ENCODE measurements at places on chromosomes 2 and 18. TPM values are rescaled to one million over a fixed set of nuclear protein-coding genes. Genes with fewer than 3 reads are reported as not detected.

PLGLB1 gene
- 7.4 TPM for total RNA-seq

CCDC150 gene
- 9.2 TPM for total RNA-seq

FSHR gene
- total RNA-seq: 0.46 TPM

CCL20 gene
- not detected for total RNA-seq

UCN gene
- 0.92 TPM for total RNA-seq

LRRTM1 gene
- 18.7 TPM for total RNA-seq

ZAP70 gene
- total RNA-seq: 1.4 TPM

LONRF2 gene
- total RNA-seq: 90.7 TPM

ID2 gene
- total RNA-seq: 180 TPM

NGEF gene
- total RNA-seq: 65.0 TPM

TPO gene
- total RNA-seq: 0.23 TPM

ARHGEF33 gene
- 6.0 TPM for total RNA-seq

SKOR2 gene
- 0.23 TPM for total RNA-seq

CDH2 gene
- total RNA-seq: 216 TPM

ING5 gene
- total RNA-seq: 36.0 TPM

HOXD12 gene
- not detected for total RNA-seq

IL36B gene
- total RNA-seq: not detected

UGT1A8 gene
- not detected for total RNA-seq

PPIG gene
- total RNA-seq: 66.4 TPM

HOXD9 gene
- not detected for total RNA-seq

CXCR2 gene
- total RNA-seq: 0.23 TPM

TM4SF20 gene
- total RNA-seq: not detected

SEMA4C gene
- total RNA-seq: 33.9 TPM

MTCL1 gene
- 18.5 TPM for total RNA-seq

TEKT4 gene
- total RNA-seq: 2.5 TPM

WNT6 gene
- 0.23 TPM for total RNA-seq

REG1B gene
- not detected for total RNA-seq

TCF7L1 gene
- total RNA-seq: 2.3 TPM

PRSS56 gene
- total RNA-seq: 1.6 TPM

KYNU gene
- 0.23 TPM for total RNA-seq

ZSWIM2 gene
- 0.23 TPM for total RNA-seq

FLACC1 gene
- total RNA-seq: 3.7 TPM

BOLL gene
- 1.4 TPM for total RNA-seq

SLC9A4 gene
- total RNA-seq: 0.69 TPM

HJURP gene
- total RNA-seq: 4.4 TPM

CXCR1 gene
- not detected for total RNA-seq

FEZ2 gene
- 57.0 TPM for total RNA-seq

SP140 gene
- 2.1 TPM for total RNA-seq

NIFK gene
- 40.8 TPM for total RNA-seq

NMUR1 gene
- 1.2 TPM for total RNA-seq

TMEM163 gene
- total RNA-seq: 41.3 TPM

SDC1 gene
- total RNA-seq: 17.1 TPM

C2orf15 gene
- 17.5 TPM for total RNA-seq

RAD51AP2 gene
- total RNA-seq: 1.2 TPM

TEX44 gene
- not detected for total RNA-seq

KLHL41 gene
- total RNA-seq: 3.9 TPM

SPHKAP gene
- total RNA-seq: 60.7 TPM

POTEJ gene
- 0.46 TPM for total RNA-seq

TP53I3 gene
- total RNA-seq: 30.0 TPM

UNC80 gene
- 26.5 TPM for total RNA-seq

STARD6 gene
- not detected for total RNA-seq

UGT1A5 gene
- total RNA-seq: not detected
